Midbrain (tissue), 1 donor: ENCODE measurements at places on chromosomes 3 and 15.
A peak's percentile ranks its signal among the peaks of the same experiment; 100 is the strongest.

- DNase-seq: no peak
Measured at GRCh38 chr3:95002438-95003046, 939.7 kb downstream of the NSUN3 start.

GRCh38 chr15:79230766-79231165 is 51.8 kb upstream of the ANKRD34C start:
- no peak for DNase-seq

DNA sequence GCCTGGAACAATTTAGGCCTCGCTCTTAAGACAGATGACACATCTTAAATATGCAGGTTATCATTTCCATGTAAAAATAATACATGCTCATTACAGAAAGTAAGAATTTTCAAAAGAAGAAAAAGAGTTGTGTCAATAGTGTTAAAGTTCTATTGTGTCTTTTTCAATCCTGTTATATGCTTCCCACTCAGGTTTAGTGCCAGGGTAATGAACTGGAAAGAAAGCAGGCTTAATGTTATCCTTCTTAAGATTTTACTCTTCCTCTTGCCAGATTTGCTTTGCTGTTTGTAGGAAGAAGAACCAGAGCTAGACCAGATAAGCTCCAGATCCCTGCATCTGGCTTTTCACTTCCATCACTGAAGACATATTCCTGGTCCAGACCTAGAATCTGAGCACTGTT is 128.6 kb downstream of the TPRG1 start:
- DNase-seq: no peak

- peak; percentile 80 for DNase-seq
Measured at GRCh38 chr3:132659365-132660051, at the start of gene ACAD11. TSS of gene ACAD11 (minus strand) at chr3:132659809. CDS start at chr3:132659751, 58 bp downstream.

DNA sequence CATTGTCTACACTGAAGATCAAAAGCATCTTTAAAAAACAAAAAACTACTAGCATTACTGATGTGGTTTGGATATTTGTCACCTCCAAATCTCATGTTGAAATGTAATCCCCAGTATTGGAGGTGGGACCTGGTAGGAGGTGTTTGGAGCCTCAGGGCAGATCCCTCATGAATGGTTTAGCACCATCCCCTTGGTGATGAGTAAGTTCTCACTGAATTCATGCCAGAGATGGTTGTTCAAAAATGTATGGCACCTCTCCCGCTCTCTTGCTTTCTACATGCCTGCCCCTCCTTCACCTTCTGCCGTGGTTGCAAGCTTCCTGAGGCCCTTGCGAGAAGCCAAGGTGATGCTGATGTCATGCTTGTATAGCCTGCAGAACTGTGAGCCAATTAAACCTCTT is 136.6 kb upstream of the FHIT start:
- no peak for DNase-seq

DNA sequence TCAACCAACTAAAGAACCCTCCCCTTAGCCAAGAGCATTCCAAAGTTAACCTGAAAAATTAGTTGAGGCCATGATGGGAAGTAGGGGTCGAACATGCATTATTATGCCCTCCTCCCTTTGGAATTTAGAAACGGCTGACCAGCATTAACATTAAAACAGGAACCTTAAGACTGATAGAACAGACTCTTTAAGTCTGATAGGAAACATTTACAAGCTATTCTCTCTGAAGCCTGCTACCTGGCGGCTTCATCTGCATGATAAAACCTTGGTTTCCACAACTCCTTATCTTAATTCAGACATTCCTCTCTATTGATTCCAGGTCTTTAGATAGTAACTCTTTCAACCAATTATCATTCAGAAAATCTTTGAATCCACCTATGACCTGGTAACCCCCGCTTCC is 331.0 kb downstream of the CGGBP1 start:
- no peak for DNase-seq

DNA sequence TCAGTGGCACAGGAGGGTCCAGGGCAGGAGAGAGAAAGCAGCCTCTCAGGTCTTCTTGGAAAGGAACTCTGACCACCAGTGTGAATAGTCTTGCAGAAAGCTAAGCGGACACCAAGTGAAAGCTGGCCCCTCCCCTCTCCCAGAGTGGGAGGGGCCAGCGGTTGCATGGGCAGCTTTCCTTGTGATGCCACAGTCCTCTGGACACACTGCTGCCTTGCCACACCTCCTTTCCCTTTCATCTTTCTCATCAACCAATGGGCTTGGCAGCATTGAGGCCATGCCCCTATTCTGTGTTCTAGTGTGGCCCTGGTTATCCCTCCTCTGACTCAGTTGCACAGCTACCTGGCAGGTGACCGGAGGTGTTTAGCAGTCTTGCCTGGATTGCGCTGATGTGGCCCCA is 49.7 kb upstream of the GOLGA6B start:
- DNase-seq: no peak

- DNase-seq: peak; percentile 77
Measured at GRCh38 chr15:76139368-76140073, 79.7 kb downstream of the TMEM266 start.

DNA sequence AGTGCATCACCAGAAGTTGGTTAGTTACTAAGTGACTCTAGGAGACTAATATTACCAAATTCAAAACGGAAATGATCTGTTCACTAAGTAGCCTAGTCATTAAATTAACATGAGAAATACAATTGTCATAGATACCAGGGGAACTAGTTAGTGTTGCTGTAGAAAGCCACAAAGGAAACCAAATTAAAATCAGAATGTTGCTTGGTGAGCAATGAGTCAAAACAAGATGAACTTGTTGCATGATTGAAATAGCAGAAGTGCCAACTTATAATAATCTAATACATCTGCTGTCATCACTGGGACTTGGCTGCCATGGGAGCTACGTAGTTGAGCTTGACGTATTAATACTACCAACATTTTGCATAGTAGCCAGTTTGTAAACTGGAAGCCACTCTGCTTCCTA is 458.1 kb downstream of the DIPK2A start:
- DNase-seq: no peak

GRCh38 chr15:68375716-68376220 is 56.2 kb downstream of the ITGA11 start:
- DNase-seq: no peak

DNA sequence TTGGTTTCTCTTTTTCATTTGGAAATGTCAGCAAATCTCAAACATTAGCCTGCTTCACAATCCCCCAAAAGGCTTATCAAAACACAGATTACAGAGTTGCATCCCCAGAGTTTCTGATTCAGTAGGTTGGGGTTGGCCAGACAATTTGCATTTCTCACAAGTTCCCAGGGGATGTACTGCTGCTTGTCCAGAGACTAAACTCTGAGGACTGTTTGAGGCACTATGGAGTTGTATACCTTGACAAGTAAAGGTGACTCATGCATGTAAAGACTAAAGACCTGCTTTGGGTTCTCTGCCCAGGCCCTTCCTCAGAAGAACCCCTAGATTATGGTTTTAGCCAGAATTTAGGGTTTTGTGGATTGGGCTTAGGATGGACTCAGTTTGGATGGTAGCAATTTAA is 151.1 kb upstream of the ARHGEF26 start:
- DNase-seq: no peak

DNA sequence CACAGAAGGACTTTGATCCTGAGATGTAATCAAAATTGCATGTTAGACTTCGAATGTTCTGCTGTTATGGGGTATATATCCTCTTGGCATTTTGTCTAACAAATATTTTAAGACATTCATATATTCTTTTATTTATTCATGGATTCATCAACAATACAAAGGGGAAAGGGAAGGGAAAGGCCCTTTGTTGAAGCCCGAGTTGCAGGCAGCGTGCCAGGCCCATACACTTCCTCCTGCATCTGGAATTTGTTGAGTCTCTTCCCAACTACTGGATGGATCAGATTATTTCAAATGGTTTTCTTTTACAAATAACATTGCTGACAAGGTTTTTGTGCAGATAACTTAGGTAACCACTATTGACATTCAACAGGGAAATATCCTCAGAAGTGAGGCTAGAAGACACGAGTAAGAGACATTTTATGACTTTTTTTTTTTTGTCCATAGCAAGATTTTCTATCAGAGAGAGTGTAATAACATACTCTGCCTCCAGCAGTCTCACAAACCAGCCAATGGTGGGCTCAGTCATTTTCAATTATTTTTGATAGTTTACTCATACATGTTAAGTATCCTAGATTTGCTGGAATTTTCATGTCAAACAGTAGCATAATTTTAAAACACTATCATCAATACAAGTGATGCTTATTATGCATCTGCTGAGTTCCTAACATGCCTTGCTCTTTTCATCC is 94.3 kb downstream of the RPL39L start:
- DNase-seq: no peak

GRCh38 chr3:141539431-141540187 is 52.8 kb downstream of the RASA2 start:
- DNase-seq: no peak

DNA sequence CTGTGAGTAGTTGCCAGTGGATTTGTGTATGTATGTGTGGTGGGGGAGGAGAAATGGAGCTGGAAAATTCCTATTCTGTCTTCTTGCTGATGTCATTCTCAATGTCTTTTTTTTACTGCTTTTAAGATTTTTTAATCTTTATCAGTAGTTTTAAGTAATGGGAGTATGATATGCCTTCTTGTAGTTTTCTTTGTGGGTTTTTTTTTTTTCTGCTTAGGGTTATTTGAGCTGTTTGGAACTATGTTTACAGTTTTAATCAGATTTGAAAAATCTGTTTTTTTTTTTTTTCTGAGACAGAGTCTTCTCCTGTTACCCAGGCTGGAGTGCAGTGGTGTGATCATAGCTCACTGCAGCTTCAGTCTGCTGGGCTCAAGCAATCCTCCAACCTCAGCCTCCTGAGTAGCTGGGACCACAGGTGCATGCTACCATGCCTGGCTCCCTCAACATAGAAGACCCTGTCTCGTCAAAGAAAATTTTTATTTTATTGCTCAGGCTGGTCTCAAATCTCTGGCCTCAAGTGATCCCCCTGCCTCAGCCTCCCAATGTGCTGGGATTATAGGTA is 37.1 kb downstream of the RPL39L start:
- no peak for DNase-seq
